Left ventricle myocardium inferior (tissue), 1 donor: ENCODE measurements at places on chromosomes 7 and 10. TPM values are rescaled to one million over a fixed set of nuclear protein-coding genes. Genes with fewer than 3 reads are reported as not detected.

Gene TLL2
- total RNA-seq: 7.0 TPM

Gene ZNF503
- 5.9 TPM for total RNA-seq

Gene SH2D4B
- not detected for total RNA-seq

Gene TRIM50
- total RNA-seq: 0.33 TPM

Gene AS3MT
- 17.2 TPM for total RNA-seq

Gene EPHA1
- total RNA-seq: not detected

Gene ADGRA1
- total RNA-seq: not detected

Gene SCRN1
- 13.4 TPM for total RNA-seq

Gene HOXA3
- not detected for total RNA-seq

Gene SPDYE2B
- total RNA-seq: not detected

Gene ATRNL1
- 2.9 TPM for total RNA-seq

Gene KLLN
- 0.19 TPM for total RNA-seq

Gene MKRN1
- total RNA-seq: 90.0 TPM

Gene NEBL
- 805 TPM for total RNA-seq

Gene PTF1A
- total RNA-seq: not detected

Gene MACC1
- total RNA-seq: 0.03 TPM

Gene GAD2
- total RNA-seq: not detected

Gene NXPH1
- not detected for total RNA-seq
